ENCODE measurements at places on chromosomes 6 and 20.

- DNase-seq, result no peak
These were observed 1061.6 kb downstream of the HACE1 start for GRCh38 chr6:103798166-103798565.

DNA sequence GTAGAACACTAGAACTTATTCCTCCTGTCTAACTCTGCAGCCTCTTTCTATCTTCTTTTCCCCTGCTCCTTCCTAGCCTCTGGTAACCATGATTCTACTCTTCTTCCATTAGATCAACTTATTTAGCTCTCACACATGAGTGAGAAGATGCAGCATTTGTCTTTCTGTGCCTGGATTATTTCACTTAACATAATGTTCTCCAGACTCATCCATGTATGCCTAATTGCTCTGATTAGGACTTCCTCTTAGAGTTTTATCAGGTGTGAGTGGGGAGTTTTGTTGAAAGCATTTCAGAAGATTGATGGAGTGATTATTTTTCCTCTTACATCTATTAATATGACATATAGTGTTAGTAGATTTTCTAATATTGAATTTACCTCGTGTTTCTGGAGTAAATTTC is 140.4 kb downstream of the CDKAL1 start:
- no peak for DNase-seq

GRCh38 chr6:11653028-11653583 is 115.6 kb downstream of the TMEM170B start:
- DNase-seq, result peak; percentile 71

DNA sequence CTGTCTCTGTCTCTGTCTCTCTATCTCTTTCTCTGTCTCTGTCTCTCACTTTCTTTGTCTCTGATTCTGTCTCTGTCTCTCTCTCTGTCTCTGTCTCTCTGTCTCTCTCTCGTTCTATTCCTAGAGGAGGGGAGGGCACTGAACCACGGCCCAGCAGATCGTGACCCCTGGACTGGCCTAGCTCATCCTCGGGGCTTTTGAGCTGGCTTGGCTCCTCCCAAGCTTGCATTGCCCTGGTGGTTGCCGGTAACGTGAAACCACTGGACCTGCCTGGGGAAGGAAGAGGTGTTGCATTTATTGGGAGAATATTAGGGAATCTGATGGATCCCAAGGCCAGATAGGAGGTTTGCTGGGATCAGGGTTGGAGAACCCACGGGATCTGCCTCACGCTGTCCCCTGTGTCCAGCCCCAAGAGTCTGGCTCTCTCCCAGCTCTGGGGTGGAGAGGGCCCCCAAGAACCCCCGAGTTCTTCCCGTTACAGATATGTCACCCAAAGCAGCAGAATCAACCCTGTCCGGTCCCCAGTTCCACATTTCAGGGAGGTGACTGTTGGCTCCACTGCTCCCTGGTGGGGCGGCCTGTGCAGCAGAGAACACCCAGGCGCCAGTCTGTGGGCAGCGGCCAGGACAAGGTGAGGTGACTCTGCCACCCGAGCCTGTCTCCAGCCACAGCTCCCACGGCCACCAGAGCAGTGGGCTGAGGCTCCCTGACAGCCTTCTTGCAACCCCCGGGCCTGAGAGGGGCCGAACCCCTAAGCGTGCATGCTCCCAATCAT is 228.3 kb downstream of the TTLL2 start:
- no peak for DNase-seq

GRCh38 chr20:17721802-17722486 is 22.2 kb downstream of the BANF2 start:
- DNase-seq, result no peak

GRCh38 chr6:32741031-32741960 is at the start of gene HLA-DQA2:
Gene HLA-DQA2 (plus strand): TSS chr6:32741391. CDS start chr6:32741444, 53 bp downstream.
- DNase-seq, result no peak

- no peak for DNase-seq
These were observed 13.9 kb upstream of the SLC9A8 start for GRCh38 chr20:49798718-49799117.

GRCh38 chr20:50284811-50285375 is 94.3 kb downstream of the CEBPB start:
- peak; percentile 39 for DNase-seq

Data from GM12865 (cell line).